ENCODE measurements at places on chromosomes 12 and 14. TPM values are rescaled to one million over a fixed set of nuclear protein-coding genes. Genes with fewer than 3 reads are reported as not detected.

DNA sequence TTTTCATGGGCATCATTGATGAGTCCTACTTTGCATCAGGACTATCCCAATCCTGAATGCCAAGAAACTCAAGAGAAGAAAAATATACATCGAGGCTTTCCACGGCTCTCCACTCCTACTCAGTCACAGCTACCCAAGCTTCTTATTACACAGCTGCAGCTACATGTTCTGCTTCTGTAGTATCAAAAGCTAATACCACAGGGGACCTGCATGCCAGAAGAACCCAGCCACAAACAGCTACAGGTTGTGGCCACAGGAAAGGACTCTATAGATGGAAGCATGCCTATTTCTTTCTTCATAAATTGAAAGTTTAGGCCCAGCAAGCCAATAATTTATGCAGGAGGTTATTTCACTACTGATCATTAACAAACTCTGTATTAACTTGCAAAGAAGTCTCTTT, 209.7 kb upstream of the EGLN3 start:
- H3K4me1 ChIP-seq, result peaks cover 11% of the 10 kb centered on the region
- H3K4me3 ChIP-seq, result no peak overlapping the region
- no peak for DNase-seq

The ADAM21 gene
- not detected for total RNA-seq

DNA sequence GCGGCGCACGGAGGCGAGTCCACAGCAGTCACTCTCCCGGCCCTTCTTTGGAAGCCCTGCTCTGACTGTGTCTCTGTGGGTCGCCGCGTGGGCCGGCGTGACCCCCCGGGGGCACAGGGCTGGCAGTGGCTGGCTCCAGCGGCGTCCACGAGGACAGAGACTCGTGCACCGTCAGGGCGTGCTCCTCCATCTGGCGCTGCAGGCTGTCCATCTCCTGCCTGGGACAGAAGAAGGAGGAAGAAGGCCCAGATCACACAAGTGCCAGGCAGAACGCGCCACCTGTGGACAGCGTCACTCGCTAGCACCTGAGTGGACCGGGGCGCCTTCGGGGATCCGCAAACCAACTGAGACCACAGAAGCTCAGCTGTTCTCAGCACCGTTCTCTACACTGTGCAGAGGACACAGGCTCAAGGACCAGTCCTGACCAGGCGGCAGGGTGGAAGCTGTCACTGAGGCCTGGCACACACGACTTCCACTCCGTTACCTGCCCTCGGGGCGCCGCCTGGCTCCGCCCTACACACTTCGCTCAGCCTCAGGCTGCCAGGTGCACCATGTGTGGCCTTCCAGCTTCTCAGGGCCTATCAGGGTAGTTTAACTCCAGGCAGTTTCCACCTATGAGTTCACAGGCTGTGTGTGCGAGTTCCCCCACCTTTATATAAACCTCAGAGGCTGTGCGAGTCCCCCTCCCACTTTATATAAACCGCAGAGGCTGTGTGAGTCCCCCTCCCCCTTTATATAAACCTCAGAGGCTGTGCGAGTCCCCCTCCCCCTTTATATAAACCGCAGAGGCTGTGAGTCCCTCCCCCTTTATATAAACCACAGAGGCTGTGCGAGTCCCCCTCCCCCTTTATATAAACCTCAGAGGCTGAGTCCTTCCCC, 11.7 kb upstream of the ANKLE2 start:
- no peak overlapping the region for H3K27ac ChIP-seq
- no peak overlapping the region for H3K4me3 ChIP-seq
- no peaks in the 10 kb centered on the region for H3K27me3 ChIP-seq

The GALNT6 gene
- total RNA-seq, result 30.0 TPM

The SIX6 gene
- total RNA-seq, result not detected

DNA sequence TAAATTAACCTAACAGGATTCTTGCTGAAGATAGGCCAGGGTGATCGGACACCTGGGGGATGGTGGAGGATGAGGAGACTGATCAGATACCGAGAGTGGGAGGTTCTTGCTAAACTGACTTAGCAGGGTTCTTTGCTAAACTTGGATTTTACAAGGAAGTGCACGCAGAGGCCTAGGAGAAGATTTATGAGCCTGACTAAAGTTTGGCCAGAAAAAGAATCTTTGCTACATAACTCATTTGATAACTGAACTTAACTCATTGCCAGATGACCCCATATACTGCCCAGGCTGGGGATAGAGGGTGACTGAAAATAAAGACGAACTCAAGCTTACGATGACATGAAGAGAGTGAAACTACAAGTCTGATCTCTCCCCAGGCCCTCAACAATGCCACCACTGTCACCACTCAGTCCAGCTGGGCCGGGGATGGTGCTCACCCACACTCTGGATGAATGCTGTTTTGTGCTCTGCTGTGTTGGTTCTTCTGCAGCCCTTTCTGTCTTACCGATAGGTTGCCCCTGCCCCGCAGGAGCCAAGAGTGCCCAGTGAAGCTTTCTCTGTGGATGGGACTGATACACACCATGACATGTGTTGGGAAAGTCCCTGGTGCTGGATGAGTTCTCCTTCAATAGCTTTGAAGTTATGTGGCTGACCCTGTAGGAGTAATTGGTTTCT, 29.0 kb downstream of the PPFIBP1 start:
- peaks cover 19% of the 10 kb centered on the region for H3K27me3 ChIP-seq
- peaks cover 16% of the 10 kb centered on the region for H3K4me1 ChIP-seq
- no peak for DNase-seq
- H3K36me3 ChIP-seq, result peaks cover 10% of the 10 kb centered on the region
- no peak overlapping the region for H3K4me3 ChIP-seq

The MAP1LC3B2 gene
- 0.89 TPM for total RNA-seq

GRCh38 chr14:99155173-99156089, 116.6 kb downstream of the BCL11B start:
- no peak overlapping the region for H3K4me3 ChIP-seq
- no peaks in the 10 kb centered on the region for H3K27me3 ChIP-seq
- H3K27ac ChIP-seq, result no peak overlapping the region
